ENCODE measurements at places on chromosomes 4 and X. TPM values are rescaled to one million over a fixed set of nuclear protein-coding genes. Genes with fewer than 3 reads are reported as not detected.

TXK gene
- total RNA-seq, result 0.13 TPM

GALNTL6 gene
- total RNA-seq, result 0.25 TPM

REELD1 gene
- total RNA-seq, result not detected

ATP6AP2 gene
- total RNA-seq, result 60.8 TPM

BTC gene
- total RNA-seq, result 1.5 TPM
